ENCODE measurements at places on chromosomes 1 and 21. TPM values are rescaled to one million over a fixed set of nuclear protein-coding genes. Genes with fewer than 3 reads are reported as not detected.

The ALX3 gene
- total RNA-seq, result not detected

The TAF1A gene
- 21.3 TPM for total RNA-seq

DNA sequence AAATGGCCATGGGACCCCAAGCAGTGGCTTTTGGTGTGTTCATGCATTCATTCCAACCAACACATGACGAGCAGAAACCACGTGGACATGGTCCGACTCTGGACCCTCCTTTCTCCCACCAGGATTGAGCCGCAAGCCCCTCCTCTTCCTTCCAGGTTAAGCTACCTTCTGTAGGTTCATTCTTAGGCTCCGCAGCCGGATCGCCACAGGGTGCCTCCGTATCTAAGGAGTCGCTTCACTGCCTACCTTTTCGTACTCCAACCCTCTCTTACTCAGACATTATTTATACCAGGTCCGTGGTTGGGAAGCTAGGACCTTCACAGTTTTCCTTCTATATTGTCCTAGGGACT is 63.6 kb downstream of the RHBG start:
- DNase-seq, result no peak

The ARMH1 gene
- 33.3 TPM for total RNA-seq

DNA sequence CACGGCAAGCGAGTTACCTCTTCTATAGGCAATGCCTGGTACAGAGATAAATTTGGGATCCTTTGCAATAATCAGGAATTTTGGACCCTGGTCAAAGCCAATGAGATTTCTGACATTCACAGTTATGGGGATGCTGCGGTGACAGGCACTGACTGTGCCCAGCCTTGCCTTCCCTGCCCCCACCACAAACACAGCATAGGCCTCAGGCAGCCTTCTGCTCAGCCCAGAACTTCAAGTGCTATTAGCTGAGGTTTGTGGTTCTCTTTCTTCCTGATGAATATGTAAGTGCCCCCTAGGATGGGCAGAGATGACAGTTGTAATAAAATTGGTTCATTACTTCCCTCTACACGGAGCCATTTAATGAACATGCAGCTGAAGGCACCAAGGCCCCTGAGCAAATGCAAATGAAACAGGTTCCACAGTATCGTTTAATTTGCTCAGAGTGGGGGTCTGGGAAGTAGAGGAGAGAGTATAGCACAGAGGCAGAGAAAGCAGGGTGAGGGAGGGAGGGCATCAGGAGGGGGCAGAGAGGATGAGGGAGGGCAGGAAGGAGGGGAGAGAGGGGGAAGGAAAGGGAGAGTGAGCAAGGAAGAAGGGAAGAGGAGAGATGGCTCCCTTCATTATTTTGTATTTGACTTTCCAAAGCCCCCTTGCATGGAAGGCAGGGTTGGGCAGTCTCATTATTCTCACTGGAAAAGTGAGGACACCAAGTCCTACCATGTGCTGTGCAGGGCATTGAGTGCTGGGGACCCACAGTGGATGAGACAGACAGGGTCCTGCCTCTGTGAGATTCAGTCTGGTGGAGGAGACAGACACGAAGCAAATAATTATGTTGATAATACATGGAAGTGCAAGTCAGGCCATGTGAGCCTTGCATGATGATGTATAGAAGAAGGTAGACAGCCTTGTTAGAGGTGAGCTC is 513.0 kb downstream of the PTPRU start:
- no peak for DNase-seq

DNA sequence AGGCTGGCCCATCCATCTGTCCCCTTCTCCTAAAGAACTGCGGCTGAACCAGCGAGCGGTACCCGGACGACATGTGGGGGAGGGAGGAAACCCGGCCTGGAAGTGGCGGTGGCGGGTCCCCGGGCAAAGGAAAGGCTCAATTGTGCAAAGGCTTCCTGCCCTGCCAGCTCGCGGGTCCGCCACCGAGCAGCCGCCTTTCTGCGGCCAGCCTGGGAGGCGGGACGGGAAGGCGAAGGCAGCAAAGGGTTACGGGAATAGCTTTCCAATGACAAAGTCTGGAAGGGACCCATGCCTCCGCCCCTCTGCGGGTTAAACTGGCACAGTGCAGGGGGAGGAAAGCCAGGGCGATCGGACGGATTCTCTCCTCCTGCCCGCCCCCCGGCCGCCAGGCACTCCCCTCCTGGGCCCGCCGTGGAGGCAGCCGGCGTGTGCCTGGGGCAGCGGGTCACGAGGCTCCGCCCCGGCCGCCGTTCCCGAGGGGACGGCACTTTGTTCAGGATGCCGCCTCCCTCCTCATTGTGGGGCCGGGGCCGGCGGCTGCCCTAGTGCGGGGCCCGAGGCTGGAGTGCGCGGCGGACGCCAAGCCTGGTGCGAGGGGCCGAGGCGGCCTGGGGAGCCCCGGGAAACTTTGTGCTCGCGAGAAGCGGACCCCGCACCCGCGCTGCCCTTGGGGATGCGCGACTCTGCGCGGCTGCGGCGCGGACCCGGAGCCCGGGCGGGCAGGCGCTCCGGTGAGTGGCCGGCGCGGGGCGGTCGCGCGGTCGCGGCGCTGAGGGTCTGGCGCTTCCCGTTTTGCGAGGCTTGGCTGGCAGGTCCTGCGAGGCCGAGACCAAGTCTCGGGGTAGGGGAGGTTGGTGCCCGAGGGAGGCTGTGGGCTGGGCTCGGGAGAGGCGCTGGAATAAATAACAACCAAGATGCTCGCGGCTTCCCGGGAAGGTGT is at the start of gene NAV1:
NAV1 (plus strand) TSS at position 516 of the 940 bp plus-strand sequence. CDS start 83,758 bp downstream, outside the sequence.
- no peak for DNase-seq

DNA sequence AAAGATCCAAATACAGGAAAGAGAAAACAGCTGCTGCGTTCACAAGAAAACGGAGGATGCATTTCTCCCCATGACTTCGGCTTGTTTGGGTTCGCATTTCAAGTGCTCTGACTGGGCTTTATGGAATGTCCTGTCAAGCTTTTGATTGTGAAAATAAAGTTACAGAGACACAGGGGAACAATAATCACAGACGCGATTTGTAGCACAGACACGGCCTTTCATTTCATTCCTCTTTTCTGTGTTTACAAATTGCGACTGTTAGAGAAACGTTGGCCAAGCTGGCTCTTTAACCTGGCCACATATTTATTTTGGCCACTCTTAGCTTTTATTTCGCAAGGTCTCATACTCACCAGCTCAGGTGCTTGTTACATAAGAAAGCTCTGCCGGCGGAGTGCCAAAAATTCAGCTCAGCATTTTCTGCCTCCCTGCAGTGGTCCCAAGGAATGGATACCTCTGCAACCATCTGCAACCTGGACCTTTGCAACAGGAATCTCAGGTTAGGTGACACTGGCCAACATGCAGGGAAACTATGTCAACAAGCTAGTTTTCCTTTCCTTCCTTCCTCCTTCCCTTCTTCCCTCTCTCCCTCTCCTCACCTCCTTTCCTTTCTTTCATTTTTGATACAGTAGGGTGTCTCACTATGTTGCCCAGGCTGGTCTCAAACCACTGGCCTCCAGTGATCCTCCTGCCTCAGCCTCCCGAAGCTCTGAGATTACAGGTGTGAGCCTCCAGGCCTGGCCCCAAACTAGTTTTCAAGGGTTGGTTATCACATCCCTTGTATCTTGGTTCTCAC is 58.2 kb upstream of the SLC45A1 start:
- no peak for DNase-seq

The MRPS15 gene
- 134 TPM for total RNA-seq

Measured in CD8-positive, alpha-beta memory T cell (primary cell).